ENCODE measurements at places on chromosomes 7 and 10.

- no peak overlapping the region for H3K4me3 ChIP-seq
- H3K27ac ChIP-seq, result no peak overlapping the region
- no peak for DNase-seq
- no peaks in the 10 kb centered on the region for H3K27me3 ChIP-seq
- no peaks in the 10 kb centered on the region for H3K4me1 ChIP-seq
- H3K36me3 ChIP-seq, result no peaks in the 10 kb centered on the region
Observed at GRCh38 chr10:127368101-127368500, 171.7 kb upstream of the INSYN2A start.

DNA sequence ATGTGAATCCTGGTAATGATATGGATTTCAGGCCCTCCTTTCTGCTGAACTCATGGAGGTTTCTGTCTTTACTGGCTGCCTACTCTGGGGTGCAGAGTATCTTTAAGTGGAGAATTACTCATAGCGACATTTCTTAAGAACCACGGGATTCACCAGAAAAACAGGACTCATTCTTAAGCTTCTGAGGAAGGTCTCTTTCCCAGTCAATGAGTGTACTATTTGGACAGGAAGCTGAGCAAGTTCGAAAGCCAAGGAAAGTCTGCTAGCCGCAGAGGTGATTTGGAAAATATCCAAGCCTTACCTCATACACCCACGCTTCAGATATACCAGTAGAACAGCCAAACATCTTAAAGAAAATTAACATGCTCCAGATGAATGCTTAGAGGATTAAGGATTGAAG lies 377.6 kb upstream of the MYO3A start:
- no peak for DNase-seq
- H3K27ac ChIP-seq, result no peak overlapping the region
- no peaks in the 10 kb centered on the region for H3K4me1 ChIP-seq
- no peak overlapping the region for H3K4me3 ChIP-seq
- H3K36me3 ChIP-seq, result no peaks in the 10 kb centered on the region
- no peaks in the 10 kb centered on the region for H3K27me3 ChIP-seq

- peaks cover 45% of the 10 kb centered on the region for H3K36me3 ChIP-seq
- no peak overlapping the region for H3K4me3 ChIP-seq
- no peaks in the 10 kb centered on the region for H3K27me3 ChIP-seq
- no peaks in the 10 kb centered on the region for H3K4me1 ChIP-seq
- no peak overlapping the region for H3K27ac ChIP-seq
Observed at GRCh38 chr7:72709909-72710308, 118.1 kb downstream of the TYW1B start.

DNA sequence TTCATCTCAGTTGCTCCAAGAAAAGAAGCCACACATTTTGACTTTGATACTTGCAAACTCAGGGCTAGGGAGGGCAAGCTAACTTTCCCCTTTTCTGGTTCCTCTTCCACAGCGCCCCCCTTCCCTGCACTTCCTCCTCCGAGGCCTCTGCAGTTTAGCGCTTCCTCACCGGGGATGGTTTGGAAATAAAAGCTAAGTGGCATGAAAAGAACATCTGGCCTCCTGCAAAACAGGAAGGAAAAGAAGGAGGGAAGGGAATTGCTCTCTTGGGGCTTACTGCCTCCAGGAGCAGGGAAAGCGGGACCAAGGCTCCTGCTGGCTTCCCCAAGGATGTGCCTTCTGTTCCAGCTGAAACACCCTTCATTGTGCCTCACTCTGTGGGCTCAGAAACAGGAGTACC lies 42.3 kb downstream of the PRKCQ start:
- DNase-seq, result no peak
- peaks cover 25% of the 10 kb centered on the region for H3K36me3 ChIP-seq
- H3K27ac ChIP-seq, result no peak overlapping the region
- H3K4me3 ChIP-seq, result no peak overlapping the region

GRCh38 chr7:71348821-71349681 lies 217.1 kb downstream of the GALNT17 start:
- DNase-seq, result no peak
- no peaks in the 10 kb centered on the region for H3K27me3 ChIP-seq
- no peaks in the 10 kb centered on the region for H3K36me3 ChIP-seq
- H3K27ac ChIP-seq, result no peak overlapping the region

- peak overlapping the region; percentile 61 for H3K27ac ChIP-seq
- H3K27me3 ChIP-seq, result no peaks in the 10 kb centered on the region
- DNase-seq, result no peak
- H3K36me3 ChIP-seq, result no peaks in the 10 kb centered on the region
- peaks cover 12% of the 10 kb centered on the region for H3K4me1 ChIP-seq
Observed at GRCh38 chr7:92595281-92595680, 5.1 kb upstream of the FAM133B start.

DNA sequence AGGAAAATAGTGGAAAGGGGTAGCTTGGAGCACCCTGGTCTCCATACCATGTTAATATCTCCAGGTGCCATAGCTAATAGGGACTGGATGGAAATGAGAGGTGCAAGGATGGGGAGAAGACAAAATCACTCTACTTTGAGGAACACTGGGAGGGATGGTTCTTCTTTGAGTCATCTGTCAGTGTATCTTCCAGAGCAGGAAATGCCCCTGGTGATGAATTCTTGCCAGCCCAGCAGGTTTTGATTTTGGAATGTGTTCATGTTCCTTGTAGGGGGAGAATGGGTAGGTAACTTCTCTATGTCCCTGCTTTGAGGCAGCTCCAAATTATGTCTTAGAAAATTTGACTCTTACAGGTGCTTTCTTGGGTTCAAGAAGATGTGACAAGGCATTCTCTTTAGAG lies 177.0 kb upstream of the GLI3 start:
- no peak overlapping the region for H3K4me3 ChIP-seq
- no peaks in the 10 kb centered on the region for H3K36me3 ChIP-seq
- peaks cover 2% of the 10 kb centered on the region for H3K27me3 ChIP-seq
- no peak for DNase-seq

- DNase-seq, result no peak
- peaks cover 39% of the 10 kb centered on the region for H3K36me3 ChIP-seq
- H3K27me3 ChIP-seq, result no peaks in the 10 kb centered on the region
- H3K27ac ChIP-seq, result no peak overlapping the region
- peaks cover 27% of the 10 kb centered on the region for H3K4me1 ChIP-seq
Observed at GRCh38 chr7:91876391-91877133, 3.9 kb downstream of the MTERF1 start.

DNA sequence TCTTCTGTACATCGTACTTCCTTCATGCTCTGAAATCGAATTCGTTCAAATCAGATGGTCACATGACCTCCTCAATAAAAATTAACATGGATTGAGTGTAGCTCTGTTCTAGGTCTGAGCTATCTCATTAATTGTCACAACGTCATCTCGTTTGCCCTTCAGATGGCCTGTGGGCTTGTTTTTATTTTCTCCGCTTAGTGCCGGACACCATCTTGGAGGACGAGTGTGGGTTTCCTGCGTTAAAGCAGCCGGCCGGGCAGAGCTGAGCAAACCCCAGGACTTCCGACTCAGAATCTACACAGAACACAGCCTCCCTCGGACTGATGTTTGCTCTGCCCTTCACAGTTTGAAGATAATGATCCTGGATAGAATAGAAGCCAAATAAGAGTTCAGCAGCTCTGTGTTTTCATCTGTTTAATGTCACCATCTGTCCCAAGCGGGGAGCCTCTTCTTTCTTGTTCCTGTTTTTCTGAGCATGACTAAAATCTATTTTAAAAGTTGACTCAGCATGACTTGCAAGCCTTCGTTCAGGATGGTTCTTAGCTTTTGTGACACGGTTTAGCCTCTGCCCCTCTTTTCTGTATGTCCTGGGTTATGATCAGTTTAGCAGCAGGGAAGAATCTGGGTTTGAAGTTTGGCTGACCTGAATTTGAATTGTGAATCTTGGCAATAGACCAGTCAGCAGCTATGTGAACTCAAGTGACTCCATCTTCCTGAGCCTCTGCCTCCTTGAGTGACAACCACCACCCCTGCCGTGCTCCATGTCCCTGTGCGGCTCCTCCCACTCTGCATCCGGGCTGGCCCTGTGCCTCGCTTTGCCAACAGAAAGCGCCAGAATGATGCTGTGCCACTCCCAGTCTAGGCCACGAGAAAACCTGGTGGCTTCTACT lies 30.6 kb upstream of the GALNTL5 start:
- peaks cover 4% of the 10 kb centered on the region for H3K27me3 ChIP-seq
- no peak for DNase-seq
- no peak overlapping the region for H3K4me3 ChIP-seq
- peaks cover 11% of the 10 kb centered on the region for H3K4me1 ChIP-seq
- H3K36me3 ChIP-seq, result no peaks in the 10 kb centered on the region

DNA sequence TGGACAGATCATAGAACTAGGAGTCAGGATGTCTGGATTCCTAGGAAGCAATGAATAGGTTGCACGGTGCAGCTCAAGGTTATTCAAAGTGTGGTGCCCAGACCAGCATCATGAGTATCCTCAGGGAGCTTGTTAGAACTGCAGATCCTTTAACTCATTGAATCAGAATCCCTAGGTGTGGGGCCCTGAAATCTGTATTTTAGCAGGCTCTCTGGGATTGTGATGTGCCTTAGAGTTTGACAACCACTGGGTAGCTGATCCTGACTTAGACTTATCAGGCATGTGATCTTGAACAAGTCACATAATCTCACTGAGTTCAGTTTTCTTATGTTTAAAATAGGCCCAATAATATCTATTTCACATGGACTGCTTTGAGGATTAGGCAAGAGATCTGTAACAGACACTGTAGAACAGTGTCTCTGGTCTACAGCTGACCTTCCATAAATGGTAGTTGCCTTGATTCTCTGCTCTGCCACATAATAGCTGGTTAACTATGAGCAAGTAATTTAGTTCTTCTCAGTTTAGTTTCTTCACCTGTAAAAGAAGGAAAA lies 46.4 kb upstream of the ATRNL1 start:
- H3K4me3 ChIP-seq, result no peak overlapping the region
- H3K27me3 ChIP-seq, result no peaks in the 10 kb centered on the region
- H3K36me3 ChIP-seq, result no peaks in the 10 kb centered on the region
- H3K4me1 ChIP-seq, result no peaks in the 10 kb centered on the region
- H3K27ac ChIP-seq, result no peak overlapping the region

DNA sequence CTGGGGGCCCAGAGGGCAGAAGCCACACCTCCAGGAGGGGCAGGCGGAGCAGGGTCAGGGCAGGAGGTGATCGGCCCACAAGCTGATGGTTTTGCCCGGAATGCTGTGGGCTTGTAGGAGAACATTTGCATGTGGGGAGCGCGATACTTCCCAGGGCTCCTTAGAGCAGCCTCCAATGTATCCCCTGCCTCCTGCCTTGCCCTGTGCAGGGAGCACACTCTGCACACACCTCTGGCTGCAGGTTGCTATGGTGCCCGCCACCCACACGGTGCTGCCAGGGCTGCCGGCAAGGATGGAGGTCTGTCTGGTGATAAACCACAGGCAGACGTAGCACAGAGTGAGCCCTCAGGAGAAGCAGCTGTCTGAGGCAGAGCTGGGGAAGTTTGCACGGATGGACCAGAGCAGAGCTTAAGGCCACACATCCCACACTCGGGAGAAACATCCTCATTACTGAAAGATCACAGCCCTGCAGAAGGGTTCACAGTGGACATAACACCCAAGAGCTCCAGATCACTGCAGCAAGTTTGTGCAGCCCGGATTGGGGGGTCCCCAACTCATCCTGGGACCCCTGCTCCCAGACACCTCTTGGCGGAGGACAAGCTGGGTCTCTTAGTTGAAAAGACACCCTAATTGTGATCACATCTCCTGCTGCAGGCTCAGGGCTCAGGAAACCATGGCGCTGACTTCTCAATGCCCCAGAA lies 41.8 kb downstream of the VIPR2 start:
- no peak overlapping the region for H3K27ac ChIP-seq

GRCh38 chr7:2820508-2820934 lies 23.6 kb downstream of the GNA12 start:
- H3K4me3 ChIP-seq, result no peak overlapping the region
- no peaks in the 10 kb centered on the region for H3K27me3 ChIP-seq

DNA sequence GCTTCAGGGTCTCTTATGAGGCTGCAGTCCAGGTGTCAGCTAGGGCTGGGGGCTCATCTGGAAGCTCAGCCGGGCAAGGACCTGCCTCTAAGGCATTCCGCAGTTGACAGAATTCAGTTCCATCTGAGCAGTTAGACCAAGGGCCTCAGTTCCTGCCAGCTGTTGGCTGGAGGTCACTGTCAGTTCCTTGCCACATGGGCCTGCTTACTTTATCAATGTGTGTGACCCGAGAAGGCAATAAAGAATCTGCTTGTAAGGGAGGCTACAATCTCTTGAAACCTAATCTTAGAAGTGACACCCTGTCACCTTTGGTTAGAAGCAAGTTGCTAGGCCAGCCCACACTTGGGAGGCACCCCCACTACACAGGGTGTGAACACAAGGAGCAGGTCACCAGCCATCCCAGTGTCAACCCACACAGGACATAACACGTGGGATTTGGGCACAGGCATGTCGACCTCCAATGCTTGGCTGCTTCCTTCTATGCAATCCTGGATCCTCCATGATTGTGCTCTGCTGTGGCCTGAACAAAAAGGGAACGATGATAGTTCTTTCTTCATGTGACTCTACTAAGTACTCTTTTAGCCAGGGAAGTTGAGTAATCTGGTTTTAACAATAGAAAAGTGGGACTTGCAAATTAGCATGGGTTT lies 41.8 kb downstream of the MTURN start:
- H3K4me1 ChIP-seq, result peaks cover 12% of the 10 kb centered on the region
- no peak for DNase-seq
- H3K36me3 ChIP-seq, result no peaks in the 10 kb centered on the region
- no peaks in the 10 kb centered on the region for H3K27me3 ChIP-seq
- H3K4me3 ChIP-seq, result no peak overlapping the region
- no peak overlapping the region for H3K27ac ChIP-seq

- no peak for DNase-seq
- H3K4me1 ChIP-seq, result no peaks in the 10 kb centered on the region
- H3K27me3 ChIP-seq, result peaks cover 5% of the 10 kb centered on the region
- no peak overlapping the region for H3K27ac ChIP-seq
- no peaks in the 10 kb centered on the region for H3K36me3 ChIP-seq
- H3K4me3 ChIP-seq, result no peak overlapping the region
Observed at GRCh38 chr10:71293446-71294084, 25.5 kb upstream of the SLC29A3 start.

GRCh38 chr7:142904128-142904527 lies 18.6 kb upstream of the TRPV6 start:
- no peak overlapping the region for H3K27ac ChIP-seq
- no peak overlapping the region for H3K4me3 ChIP-seq
- no peaks in the 10 kb centered on the region for H3K36me3 ChIP-seq
- peaks cover 12% of the 10 kb centered on the region for H3K27me3 ChIP-seq

- no peak for DNase-seq
- no peaks in the 10 kb centered on the region for H3K36me3 ChIP-seq
- H3K4me3 ChIP-seq, result no peak overlapping the region
- H3K4me1 ChIP-seq, result no peaks in the 10 kb centered on the region
- peaks cover 17% of the 10 kb centered on the region for H3K27me3 ChIP-seq
- no peak overlapping the region for H3K27ac ChIP-seq
Observed at GRCh38 chr10:34868589-34868988, 53.5 kb upstream of the PARD3 start.

- H3K36me3 ChIP-seq, result peaks cover 27% of the 10 kb centered on the region
- no peak for DNase-seq
- no peaks in the 10 kb centered on the region for H3K4me1 ChIP-seq
Observed at GRCh38 chr10:74097776-74098175, 52.9 kb downstream of the AP3M1 start.

GRCh38 chr10:1476455-1476803 lies 260.9 kb downstream of the ADARB2 start:
- H3K4me3 ChIP-seq, result no peak overlapping the region
- H3K27ac ChIP-seq, result no peak overlapping the region
- peaks cover 2% of the 10 kb centered on the region for H3K27me3 ChIP-seq
- H3K36me3 ChIP-seq, result no peaks in the 10 kb centered on the region

Measured in activated naive CD8-positive, alpha-beta T cell treated with anti-CD3 and anti-CD28 coated beads, Interleukin-2, amount 50 U/mL, for 24 hours (primary cell).